Thoracic aorta (tissue), 2 donors: ENCODE measurements at places on chromosomes 5 and 9. TPM values are rescaled to one million over a fixed set of nuclear protein-coding genes. Genes with fewer than 3 reads are reported as not detected.

GRCh38 chr5:124651663-124652513 is 94.6 kb downstream of the ZNF608 start:
- DNase-seq, result no peak
- no peaks in the 10 kb centered on the region for H3K27me3 ChIP-seq

DNA sequence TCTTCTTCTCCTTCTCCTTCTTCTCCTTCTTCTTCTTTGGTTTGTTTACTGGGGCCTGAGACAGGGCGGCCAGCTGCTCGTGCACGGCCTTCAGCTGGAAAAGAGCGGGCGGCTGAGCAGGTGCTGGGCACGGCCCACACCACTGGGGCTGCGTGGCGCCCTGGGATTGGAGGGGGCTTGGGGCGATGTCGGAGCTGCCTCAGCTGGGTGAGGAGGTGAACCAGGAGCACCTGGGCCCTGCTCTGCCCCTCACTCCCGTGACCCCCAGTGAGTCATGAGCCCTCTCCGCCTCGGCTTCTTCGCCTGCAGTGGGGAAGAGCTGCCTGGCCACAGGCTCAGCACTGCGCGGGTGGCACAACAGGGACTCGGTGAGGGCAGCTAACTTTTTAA is 14.9 kb downstream of the BRD3OS start:
- H3K27ac ChIP-seq, result no peak overlapping the region
- no peaks in the 10 kb centered on the region for H3K27me3 ChIP-seq
- DNase-seq, result no peak
- H3K4me3 ChIP-seq, result no peak overlapping the region

The C5orf58 gene
- total RNA-seq, result not detected

GRCh38 chr5:76290321-76290757 is 112.7 kb upstream of the IQGAP2 start:
- no peak overlapping the region for H3K4me3 ChIP-seq
- no peak overlapping the region for H3K27ac ChIP-seq
- H3K4me1 ChIP-seq, result no peaks in the 10 kb centered on the region
- no peaks in the 10 kb centered on the region for H3K36me3 ChIP-seq
- H3K27me3 ChIP-seq, result no peaks in the 10 kb centered on the region

The CDH12 gene
- total RNA-seq, result not detected

The TSSK1B gene
- total RNA-seq, result not detected

- H3K27me3 ChIP-seq, result no peaks in the 10 kb centered on the region
- H3K27ac ChIP-seq, result no peak overlapping the region
- H3K4me1 ChIP-seq, result peaks cover 3% of the 10 kb centered on the region
- H3K36me3 ChIP-seq, result no peaks in the 10 kb centered on the region
Measured at GRCh38 chr9:83932011-83932410, 10.8 kb upstream of the KIF27 start.

- no peak overlapping the region for H3K27ac ChIP-seq
- no peak overlapping the region for H3K4me3 ChIP-seq
- DNase-seq, result no peak
- no peaks in the 10 kb centered on the region for H3K4me1 ChIP-seq
- H3K27me3 ChIP-seq, result no peaks in the 10 kb centered on the region
- no peaks in the 10 kb centered on the region for H3K36me3 ChIP-seq
Measured at GRCh38 chr5:68848091-68848490, 245.7 kb upstream of the SLC30A5 start.

The PDE6A gene
- total RNA-seq, result not detected

DNA sequence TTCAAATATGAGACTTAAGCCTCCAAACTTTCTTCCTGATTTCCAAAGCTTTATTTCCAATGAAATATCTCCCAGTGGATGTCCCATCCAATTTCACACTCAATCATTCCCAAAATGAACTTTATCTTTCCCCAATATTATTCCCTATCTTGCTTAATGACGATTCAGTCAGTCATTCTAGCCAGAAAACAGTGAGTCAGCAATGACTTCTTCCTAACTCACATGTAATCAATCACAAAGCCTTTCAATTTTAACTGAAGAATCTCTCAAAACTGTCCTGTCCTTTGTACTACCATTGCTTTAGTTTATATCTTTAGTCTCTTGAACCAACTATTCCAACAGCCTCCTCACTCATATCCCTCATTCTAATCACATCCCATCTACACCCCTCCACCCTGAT is 34.9 kb downstream of the NSA2 start:
- H3K36me3 ChIP-seq, result no peaks in the 10 kb centered on the region
- no peak overlapping the region for H3K4me3 ChIP-seq
- DNase-seq, result no peak

- H3K27me3 ChIP-seq, result no peaks in the 10 kb centered on the region
- peaks cover 19% of the 10 kb centered on the region for H3K4me1 ChIP-seq
- H3K4me3 ChIP-seq, result peak overlapping the region; percentile 31
- DNase-seq, result peak; percentile 66
- H3K27ac ChIP-seq, result peak overlapping the region; percentile 93
- H3K36me3 ChIP-seq, result no peaks in the 10 kb centered on the region
Measured at GRCh38 chr5:6704361-6704851, 8.8 kb upstream of the TENT4A start.

- H3K27me3 ChIP-seq, result no peaks in the 10 kb centered on the region
- peak overlapping the region; percentile 91 for H3K4me3 ChIP-seq
- no peaks in the 10 kb centered on the region for H3K36me3 ChIP-seq
- peaks cover 3% of the 10 kb centered on the region for H3K4me1 ChIP-seq
Measured at GRCh38 chr5:32711681-32712480, 760 bp downstream of the NPR3 start.

DNA sequence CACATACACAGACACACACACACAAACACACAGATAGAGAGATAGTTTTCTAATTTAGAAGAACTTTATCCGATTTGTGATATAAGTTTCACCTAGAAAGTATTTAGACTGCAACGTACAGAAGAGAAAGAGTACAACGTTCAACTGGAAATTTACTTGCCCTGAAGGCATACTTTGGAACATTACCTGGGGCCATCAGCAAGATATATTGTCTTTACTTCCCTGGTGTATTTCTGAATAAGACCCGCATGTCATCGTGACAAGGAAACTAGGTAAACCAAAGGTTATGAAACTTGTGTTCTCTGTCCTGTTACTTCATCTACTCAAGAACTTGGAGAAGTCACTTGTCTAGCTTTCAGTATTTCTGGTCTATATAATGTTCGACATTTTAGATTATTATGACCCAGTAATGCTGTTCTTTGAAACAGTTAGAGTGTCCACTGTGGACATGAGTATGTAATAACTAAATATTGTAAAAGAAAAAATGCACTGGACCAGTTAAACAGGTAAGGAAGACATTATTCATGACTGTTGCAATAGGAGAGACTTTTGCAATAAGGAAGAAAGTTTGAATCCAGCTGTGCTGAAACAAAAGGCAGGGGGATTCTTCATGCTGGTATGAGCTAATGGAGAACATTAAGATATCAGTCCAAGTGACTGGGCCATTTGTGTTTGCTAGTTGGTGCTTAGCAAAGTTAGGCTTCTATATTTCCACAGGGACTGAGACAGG is 1791.1 kb downstream of the MAT2B start:
- no peaks in the 10 kb centered on the region for H3K36me3 ChIP-seq
- no peak overlapping the region for H3K27ac ChIP-seq
- no peaks in the 10 kb centered on the region for H3K27me3 ChIP-seq
- no peak overlapping the region for H3K4me3 ChIP-seq

- H3K4me1 ChIP-seq, result no peaks in the 10 kb centered on the region
- no peak for DNase-seq
- H3K4me3 ChIP-seq, result no peak overlapping the region
- H3K36me3 ChIP-seq, result peaks cover 5% of the 10 kb centered on the region
- no peaks in the 10 kb centered on the region for H3K27me3 ChIP-seq
Measured at GRCh38 chr9:123418052-123418430, 62.0 kb downstream of the CRB2 start.

The HRH2 gene
- total RNA-seq, result 23.1 TPM

The ADAMTS16 gene
- not detected for total RNA-seq

DNA sequence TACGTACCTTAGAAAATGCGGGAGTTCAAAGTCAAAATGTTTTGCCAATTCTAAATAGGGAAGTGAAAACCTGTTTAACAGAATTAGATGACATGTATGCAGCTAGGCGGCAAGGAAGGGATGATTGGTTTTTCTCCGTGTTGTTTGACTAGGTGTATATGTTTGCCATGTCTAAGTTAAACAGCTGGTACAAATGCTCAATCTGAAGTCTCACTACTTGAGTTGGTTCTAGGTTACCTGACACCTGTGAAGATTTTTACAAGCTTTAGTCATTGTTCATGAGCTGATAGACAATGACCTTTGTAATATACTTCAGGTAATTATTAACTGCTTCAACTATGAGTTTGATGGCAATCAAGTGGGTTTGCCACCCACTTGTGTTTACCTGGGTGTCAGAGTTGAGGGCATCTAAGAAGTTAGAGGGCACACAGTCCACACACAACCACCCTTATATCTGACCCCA is 74.3 kb downstream of the SLC44A1 start:
- H3K4me3 ChIP-seq, result no peak overlapping the region
- no peak for DNase-seq
- no peaks in the 10 kb centered on the region for H3K36me3 ChIP-seq
- H3K27ac ChIP-seq, result no peak overlapping the region

GRCh38 chr5:141362719-141363118 is 1.2 kb upstream of the PCDHGA5 start:
- H3K4me3 ChIP-seq, result no peak overlapping the region
- no peaks in the 10 kb centered on the region for H3K27me3 ChIP-seq
- H3K27ac ChIP-seq, result no peak overlapping the region
- DNase-seq, result no peak

DNA sequence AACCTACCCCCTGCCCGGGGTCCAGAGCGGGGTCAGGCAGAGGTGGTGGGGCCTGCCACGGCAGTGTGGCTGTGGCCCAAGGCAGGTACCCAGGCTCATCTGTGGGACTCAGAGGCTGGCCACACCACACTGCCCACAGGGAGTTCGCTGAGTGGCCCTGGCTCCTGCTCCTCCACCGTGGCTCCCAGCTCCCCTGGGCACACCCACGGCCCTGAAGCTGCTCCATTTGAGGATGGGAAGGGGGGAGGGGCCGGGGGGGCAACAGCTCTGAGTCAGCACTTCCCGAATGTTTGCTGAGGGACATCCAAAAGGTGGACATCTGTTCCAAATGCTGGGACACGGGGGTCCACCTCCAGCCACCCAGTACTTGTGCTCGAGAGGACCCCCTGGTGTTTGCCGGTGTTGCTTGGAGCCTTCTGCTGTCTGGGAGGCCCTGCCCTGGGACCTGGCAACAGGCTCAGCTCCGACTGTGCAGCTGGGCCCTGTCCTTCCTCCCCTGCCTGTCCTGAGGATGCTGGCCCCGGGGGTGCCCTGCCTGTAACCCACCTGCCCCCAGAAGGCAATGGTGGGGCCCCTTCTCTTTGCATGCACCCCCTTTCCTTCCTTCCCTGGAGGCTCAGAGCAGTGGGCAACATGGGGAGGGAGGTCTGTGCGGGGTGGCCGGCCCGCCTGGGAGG is 2.5 kb upstream of the NRARP start:
- no peak overlapping the region for H3K27ac ChIP-seq
- no peak for DNase-seq
- peaks cover 4% of the 10 kb centered on the region for H3K27me3 ChIP-seq
- no peaks in the 10 kb centered on the region for H3K36me3 ChIP-seq

DNA sequence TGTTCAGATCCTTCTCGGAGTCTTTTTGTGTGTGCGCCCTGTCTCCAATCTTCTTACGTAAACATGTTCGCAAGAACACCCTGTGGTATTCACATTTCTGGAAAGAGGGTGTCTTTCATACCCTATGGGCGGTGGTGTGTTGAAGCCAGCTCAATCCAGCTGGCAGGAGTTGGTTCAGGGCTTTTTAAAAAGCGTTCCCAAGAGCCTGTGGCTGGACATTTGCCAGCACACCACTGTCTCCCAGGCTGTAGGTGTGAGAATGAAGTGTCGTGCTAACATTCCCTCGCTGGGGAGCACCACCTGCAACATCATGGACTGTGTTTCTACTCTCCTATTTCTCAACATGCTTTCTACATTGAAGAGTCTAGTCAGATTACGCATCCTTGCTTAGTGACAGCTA is 51.7 kb downstream of the S1PR3 start:
- H3K4me1 ChIP-seq, result no peaks in the 10 kb centered on the region
- H3K27me3 ChIP-seq, result no peaks in the 10 kb centered on the region
- no peak for DNase-seq

DNA sequence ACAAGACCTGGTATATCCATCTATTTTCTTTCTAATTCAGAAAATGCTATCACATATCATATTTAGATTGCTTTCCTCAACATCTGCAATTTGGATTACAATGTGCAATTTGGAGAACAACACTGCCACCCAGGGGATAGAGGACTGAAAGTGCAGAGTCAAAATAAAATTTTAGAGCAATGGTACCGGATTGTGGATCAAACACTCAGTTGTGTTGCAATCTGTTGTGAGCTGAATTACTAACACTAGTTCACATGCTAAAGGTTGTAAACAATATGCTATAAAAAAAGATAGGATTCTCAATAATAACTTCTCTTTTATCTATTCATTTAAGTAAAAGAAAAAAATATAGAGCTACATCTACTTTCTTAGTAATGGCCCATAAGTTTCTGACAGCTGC is 11.9 kb upstream of the SRFBP1 start:
- H3K27ac ChIP-seq, result no peak overlapping the region
- no peak overlapping the region for H3K4me3 ChIP-seq
- no peak for DNase-seq
- H3K36me3 ChIP-seq, result no peaks in the 10 kb centered on the region
- H3K27me3 ChIP-seq, result no peaks in the 10 kb centered on the region
- no peaks in the 10 kb centered on the region for H3K4me1 ChIP-seq

GRCh38 chr9:96617439-96618185 is 2.0 kb downstream of the CDC14B start:
- peaks cover 16% of the 10 kb centered on the region for H3K4me1 ChIP-seq
- no peak for DNase-seq
- no peaks in the 10 kb centered on the region for H3K36me3 ChIP-seq
- H3K27ac ChIP-seq, result peak overlapping the region; percentile 81

The FOXE1 gene
- 0.21 TPM for total RNA-seq
